ENCODE measurements at places on chromosomes 5 and 9. TPM values are rescaled to one million over a fixed set of nuclear protein-coding genes. Genes with fewer than 3 reads are reported as not detected.

DNA sequence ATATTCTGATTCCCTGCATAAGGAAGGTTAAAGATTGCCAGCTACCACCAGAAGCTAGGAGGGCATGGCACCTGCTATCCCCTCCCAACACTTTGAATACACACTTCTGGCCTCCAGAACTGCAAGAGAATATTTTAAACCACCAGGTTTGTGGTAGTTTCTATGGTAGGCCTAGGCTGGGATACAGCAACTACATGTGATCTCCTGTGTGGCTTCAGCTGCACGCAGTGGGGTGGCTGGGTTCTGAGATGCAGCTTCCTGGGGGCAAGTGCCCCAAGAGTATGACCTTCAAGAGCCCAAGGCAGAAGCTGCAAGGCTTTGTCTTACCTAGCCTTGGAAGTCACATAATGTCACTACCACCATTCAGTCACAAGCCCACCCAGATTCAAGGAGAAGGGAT, 39.6 kb downstream of the GCNT4 start:
- DNase-seq = no peak

IL9 gene
- not detected for polyA plus RNA-seq

ST8SIA4 gene
- 7.6 TPM for polyA plus RNA-seq

DNA sequence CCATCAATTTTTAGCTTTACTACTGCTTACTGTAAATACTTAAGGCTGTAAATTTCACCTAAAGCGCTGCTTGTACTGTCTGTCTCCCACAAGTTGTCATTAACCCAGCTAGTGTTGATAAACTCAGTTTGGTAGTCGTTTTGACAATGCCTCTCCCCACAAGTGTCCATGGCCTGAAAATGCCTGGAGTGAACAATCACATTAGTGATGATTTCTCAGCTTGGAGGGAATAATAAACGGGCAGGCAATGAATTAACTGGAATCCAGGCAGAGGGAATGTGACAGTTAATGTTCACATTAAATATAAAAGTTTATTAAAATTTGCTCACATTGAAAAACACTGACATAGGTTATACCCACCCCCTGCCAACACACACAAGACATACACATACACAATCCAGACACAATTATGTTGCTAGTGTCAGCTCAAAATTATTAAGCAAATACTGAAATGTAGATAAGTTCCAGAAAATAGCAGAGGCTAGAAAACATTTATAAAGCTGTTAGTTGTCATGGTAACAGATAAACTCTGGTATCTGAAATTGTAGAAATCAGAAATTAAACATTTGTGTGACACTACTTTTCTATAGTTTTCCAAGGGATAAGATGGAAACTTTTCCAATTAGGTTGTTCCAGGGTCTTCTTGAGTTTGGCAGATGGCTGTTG, 341.9 kb downstream of the DIRAS2 start:
- DNase-seq = no peak

RGS7BP gene
- 7.8 TPM for polyA plus RNA-seq

GRCh38 chr5:143251946-143252345, 151.5 kb downstream of the NR3C1 start:
- no peak for DNase-seq

DNA sequence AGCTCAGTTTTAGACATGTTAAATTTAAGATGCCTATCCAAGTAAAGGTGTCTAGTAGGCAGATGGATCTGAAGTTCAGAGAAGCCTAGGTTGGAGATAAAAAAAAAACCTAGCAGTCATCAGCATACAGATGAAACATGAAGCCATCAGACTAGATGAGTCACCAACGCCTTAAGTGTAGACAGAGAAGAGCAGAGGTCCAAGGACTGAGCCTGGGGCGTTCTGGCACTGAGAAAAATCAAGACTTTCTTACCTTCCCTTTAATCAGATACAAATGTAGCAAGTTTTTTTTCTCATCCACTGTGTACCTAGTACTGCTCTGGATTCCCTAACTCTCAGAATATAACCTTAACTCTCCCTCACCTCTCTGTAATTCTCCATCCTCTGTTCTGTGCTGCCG, 97.3 kb downstream of the SIL1 start:
- DNase-seq = no peak

DNA sequence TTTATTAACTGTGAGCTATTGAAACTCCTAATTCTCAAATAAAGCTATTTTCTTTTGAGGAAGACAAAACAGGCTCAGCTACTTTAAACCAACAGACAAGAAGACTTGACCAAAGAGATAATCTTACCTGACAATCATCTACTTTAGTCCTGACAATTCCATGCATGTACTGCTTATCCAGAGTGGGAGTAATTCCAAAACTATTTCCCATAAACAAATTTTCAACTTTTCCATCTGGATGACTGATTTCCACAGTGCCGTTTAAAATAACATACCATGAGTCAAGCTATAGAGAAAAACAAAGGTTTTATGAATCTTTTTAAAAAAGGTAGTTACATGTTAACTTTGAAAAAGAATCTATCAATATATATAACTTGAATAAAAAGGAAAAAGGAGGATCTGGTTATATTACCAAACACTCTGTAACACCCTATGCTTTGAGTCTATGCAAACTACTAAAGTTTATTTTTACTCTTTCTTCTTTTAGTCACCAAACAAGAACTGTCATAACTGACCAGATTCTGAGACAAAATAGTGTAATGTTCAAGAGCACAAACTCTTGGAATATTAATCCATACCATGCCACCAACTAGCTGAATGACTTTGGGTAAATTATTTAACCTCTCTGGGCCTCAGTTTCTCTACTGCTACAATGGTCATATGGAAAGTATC, 129.7 kb downstream of the RAPGEF6 start:
- no peak for DNase-seq

TIMD4 gene
- 0.95 TPM for polyA plus RNA-seq

SPATA6L gene
- 2.5 TPM for polyA plus RNA-seq

GRCh38 chr5:39208471-39208870, 10.9 kb downstream of the FYB1 start:
- no peak for DNase-seq

DNA sequence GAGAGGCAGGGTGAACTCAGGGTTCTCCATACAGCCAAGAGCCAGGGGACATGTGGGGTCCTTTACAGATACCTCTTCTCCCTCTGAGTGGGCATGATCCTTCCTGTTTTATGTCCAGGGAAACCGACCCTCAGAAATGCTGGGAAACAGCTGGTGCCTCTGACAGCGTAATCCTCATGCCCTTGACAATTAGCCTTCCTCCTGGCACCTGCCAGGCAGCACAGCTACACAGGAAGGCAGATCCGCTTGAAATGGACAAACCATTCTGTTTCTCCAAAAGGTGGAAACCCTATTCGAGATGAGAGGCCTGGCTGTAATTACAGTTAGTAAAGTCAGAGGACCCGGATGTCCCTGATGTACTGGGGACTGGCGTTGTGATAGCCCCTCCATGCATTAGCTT, 7.2 kb downstream of the ERGIC1 start:
- DNase-seq = no peak

GRCh38 chr9:16743375-16743774, 127.1 kb downstream of the BNC2 start:
- DNase-seq = no peak

PTGDS gene
- 87.9 TPM for polyA plus RNA-seq

NPR2 gene
- polyA plus RNA-seq = 28.2 TPM

LURAP1L gene
- polyA plus RNA-seq = 19.4 TPM

DNA sequence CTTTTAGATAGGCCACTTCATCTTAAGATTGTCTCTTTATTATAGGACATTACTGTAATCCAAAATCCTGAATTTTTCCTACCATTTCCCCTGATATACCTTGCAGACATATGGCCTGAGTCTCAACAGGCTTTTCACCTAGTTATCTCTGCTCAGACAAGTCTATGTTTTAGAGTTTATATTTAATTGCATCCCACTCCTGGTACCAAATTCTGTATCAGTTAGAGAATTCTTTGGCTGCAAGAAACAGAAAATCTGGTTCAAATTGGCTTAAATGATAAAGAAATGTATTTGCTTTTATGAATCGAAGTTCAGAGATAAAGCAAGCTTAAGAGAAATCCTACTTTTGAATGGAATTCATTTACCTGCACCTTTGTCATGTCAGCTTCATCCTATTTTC, 102.2 kb upstream of the OSMR start:
- DNase-seq = no peak

DNA sequence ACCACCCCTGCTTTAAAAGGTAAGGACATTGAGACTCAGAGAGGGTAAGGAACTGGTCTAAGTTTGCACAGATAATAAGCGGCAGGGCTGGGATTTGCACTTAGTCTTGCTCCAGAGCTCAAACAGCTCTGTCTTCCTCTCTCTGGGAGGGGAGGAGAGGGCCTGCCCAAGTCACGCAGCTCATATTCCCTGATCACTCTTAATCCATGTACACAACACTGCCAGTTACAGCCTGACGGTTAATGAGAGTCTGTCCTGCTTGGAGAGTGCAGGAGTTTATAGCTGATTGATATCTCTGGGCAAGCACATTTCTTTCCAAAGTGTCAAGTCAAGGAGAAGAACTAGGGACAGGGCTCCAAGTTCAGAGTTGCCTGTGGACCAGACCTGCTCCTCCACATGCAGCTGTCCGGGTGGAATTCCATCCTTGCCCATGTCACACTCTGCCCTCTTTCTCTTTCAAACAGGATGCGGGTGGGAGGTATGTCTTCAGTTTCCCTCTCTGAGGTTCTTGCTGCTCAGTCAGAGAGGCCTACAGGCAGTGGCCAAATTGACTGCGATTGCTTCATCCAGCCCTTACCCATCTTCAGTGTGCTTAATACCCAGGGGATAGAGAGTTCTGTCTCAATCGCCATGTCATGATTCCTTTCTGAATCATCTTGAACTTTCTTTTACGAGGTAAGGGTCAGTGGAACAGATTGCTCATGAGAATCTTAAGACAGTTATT, 54.5 kb downstream of the GALNT12 start:
- no peak for DNase-seq

SOWAHA gene
- polyA plus RNA-seq = 3.9 TPM

C5orf52 gene
- polyA plus RNA-seq = not detected

ZNF618 gene
- polyA plus RNA-seq = 42.3 TPM

GNPDA1 gene
- 68.5 TPM for polyA plus RNA-seq
